Lower lobe of right lung (tissue), 2 donors: ENCODE measurements at places on chromosomes 5 and 9.

DNA sequence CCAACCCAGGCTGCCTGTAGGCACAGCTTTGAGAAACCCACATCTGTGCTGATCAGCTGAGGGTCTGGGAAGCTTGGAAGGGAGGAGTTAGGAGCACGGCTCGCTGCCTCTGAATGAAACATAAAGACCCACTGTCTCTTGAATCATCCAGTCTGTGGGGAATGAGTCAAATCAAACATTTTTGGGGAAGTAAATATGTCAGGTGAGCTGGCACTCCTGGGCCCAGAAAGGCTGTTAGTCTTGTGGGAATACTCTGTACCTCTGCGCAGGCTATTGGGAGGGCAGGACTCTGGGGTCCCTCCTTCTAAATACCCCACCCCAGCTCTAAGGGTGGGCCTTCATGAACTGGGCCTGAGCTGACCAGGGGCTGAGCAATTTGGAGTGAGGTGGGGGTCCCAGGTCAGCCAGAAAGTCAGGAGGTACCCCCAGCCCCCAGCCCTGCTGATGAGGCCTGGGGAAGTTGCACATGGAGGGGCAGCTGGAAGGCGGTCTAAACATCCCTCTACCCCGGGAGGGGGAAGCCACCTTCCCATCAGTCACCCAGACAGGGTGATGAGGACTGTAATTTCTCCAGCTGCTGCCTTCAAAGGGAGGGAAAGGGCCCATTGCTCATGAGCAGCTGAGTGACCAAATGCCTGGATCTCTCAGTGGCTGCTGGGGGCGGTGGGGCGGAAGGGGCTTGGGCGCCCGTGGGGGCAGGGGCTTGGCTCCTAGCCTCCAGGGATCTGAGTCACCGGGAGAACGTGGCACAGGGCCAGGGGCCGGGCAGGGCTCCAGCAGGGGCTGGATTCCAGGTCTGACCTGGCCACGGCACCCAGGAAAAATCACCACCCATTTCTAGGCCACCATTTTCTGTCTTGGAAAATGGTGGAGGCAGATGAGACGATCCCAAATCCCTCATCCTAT is 10.8 kb downstream of the FIBCD1 start:
- H3K27me3 ChIP-seq = peaks cover 23% of the 10 kb centered on the region
- no peak overlapping the region for H3K27ac ChIP-seq
- no peak for DNase-seq
- no peak overlapping the region for H3K4me3 ChIP-seq
- H3K36me3 ChIP-seq = no peaks in the 10 kb centered on the region
- H3K4me1 ChIP-seq = peaks cover 6% of the 10 kb centered on the region

GRCh38 chr9:136985027-136985602 is 2.3 kb downstream of the LCNL1 start:
- H3K36me3 ChIP-seq = no peaks in the 10 kb centered on the region
- DNase-seq = no peak
- H3K27me3 ChIP-seq = peaks cover 28% of the 10 kb centered on the region
- H3K4me1 ChIP-seq = peaks cover 19% of the 10 kb centered on the region

DNA sequence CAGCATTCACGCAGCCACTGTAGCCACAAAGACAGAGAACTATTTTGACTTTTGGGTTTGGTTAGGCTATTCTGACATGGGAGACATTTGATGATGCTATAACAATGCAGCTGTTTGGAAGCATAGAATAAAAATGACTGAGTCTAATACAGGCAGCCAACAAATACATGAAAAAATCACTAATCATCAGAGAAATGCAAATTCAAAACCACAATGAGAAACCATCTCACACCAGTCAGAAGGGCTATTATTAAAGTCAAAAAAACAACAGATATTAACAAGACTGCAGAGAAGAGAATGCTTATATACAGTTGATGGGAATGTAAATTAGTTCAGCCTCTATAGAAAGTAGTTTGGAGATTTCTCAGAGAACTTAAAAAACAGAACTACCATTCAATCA is 107.1 kb upstream of the POC5 start:
- H3K27ac ChIP-seq = no peak overlapping the region
- no peaks in the 10 kb centered on the region for H3K27me3 ChIP-seq
- DNase-seq = no peak
- H3K4me1 ChIP-seq = no peaks in the 10 kb centered on the region
- H3K4me3 ChIP-seq = no peak overlapping the region

GRCh38 chr9:117725426-117725887 is 21.3 kb downstream of the TLR4 start:
- no peaks in the 10 kb centered on the region for H3K27me3 ChIP-seq
- H3K4me3 ChIP-seq = no peak overlapping the region
- peaks cover 47% of the 10 kb centered on the region for H3K4me1 ChIP-seq
- no peaks in the 10 kb centered on the region for H3K36me3 ChIP-seq

DNA sequence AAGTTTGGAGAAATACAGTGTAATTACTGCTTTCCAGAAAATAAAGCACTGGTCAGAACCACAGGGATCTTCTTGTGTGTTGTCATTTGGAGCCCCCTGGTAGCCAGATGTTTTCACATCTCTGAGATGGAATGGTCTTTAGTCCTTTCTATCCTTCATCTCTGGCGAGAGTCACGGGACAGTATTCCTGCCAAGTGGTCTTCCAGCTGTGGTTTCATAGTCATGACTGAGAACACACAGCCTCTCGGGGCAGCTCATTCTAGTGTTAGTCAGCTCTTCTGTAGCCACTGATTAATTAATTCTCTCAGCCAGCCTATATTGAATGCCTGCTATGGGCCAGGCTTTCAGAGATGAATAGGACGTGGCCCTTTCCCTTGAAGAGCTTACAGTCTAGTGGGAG is 34.1 kb downstream of the HMGXB3 start:
- H3K27me3 ChIP-seq = no peaks in the 10 kb centered on the region
- no peak overlapping the region for H3K4me3 ChIP-seq

GRCh38 chr5:167985373-167985772 is 306.1 kb upstream of the WWC1 start:
- no peaks in the 10 kb centered on the region for H3K27me3 ChIP-seq
- H3K4me3 ChIP-seq = no peak overlapping the region
- no peaks in the 10 kb centered on the region for H3K4me1 ChIP-seq
- no peak overlapping the region for H3K27ac ChIP-seq

- no peaks in the 10 kb centered on the region for H3K36me3 ChIP-seq
- DNase-seq = no peak
- no peak overlapping the region for H3K4me3 ChIP-seq
- H3K27ac ChIP-seq = no peak overlapping the region
Measured at GRCh38 chr5:153714798-153715197, 224.3 kb downstream of the GRIA1 start.

- no peak for DNase-seq
- H3K27me3 ChIP-seq = no peaks in the 10 kb centered on the region
- no peak overlapping the region for H3K27ac ChIP-seq
- H3K4me3 ChIP-seq = no peak overlapping the region
- peaks cover 61% of the 10 kb centered on the region for H3K36me3 ChIP-seq
- peaks cover 27% of the 10 kb centered on the region for H3K4me1 ChIP-seq
Measured at GRCh38 chr5:112863549-112863948, 2.5 kb downstream of the SRP19 start.

DNA sequence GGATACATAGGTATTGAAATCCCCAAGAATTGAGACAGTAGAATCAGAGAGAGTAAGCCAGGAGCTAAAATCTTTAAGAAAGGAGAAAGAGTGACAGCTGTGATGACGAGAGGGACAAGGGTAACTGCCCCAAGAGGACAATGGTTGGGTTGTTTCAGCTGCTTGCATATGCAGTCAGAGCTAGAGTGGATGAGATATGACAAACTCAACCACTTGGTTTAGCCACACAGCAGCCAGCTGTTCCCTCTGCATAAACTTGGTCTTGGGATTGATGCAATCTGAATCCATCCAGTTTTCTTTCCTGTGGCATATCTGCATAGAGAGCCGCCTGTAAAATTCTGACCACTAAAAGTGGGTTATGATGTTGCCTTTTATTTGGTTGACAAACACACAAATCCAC is 100.7 kb downstream of the ZNF622 start:
- no peaks in the 10 kb centered on the region for H3K27me3 ChIP-seq
- H3K4me1 ChIP-seq = no peaks in the 10 kb centered on the region
- H3K4me3 ChIP-seq = no peak overlapping the region
- no peak overlapping the region for H3K27ac ChIP-seq
- no peak for DNase-seq
- no peaks in the 10 kb centered on the region for H3K36me3 ChIP-seq

DNA sequence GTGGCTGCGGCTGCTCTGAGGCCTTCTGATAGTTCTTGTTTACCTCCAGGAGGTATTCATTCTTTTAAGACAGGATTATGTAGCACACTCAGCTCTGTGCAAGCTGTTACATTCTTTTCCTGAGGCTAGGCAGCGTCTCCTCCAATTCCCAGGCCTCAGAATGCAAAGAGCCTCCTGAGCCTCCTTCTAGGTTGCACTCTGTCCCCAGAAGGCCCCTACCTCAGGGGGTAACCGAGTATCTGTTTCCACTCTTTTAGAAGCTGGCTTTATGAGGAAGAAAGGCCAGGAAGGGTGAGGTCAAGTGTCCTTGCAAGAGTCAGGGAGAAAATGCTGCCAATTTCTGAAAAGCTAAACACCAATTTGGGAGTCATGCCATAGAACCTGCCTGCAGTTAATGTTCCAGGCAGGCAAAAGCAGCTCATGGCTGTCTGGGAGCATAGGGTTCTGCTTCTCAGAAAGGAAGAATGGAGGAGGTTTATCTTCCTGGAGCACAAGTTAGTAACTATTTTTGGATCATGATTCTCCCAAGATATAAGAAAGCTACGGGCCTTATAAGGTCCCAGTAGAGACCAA is 178.9 kb downstream of the SEMA6A start:
- peak overlapping the region; percentile 58 for H3K27ac ChIP-seq
- H3K36me3 ChIP-seq = no peaks in the 10 kb centered on the region
- H3K4me3 ChIP-seq = no peak overlapping the region

DNA sequence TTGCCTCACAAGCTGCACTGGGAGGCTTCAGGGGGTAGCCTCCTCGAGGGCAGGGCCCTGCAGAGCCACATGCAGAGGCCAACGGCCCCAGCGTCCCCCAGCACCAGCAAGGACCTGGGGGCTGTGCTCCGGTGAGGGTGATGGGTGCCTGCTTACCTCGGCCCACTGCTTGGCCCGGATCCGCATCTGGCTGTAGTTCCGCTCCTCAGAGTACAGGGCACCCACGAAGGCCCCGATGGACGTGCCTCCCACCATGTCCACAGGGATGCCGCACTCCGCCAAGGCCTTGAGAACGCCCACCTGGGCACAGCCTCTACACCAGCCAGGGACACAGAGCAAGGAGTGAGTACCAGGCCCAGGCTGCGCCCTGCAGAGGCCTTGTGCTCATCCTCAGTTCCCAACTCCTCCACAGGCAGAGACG is 8.0 kb upstream of the NSMF start:
- H3K36me3 ChIP-seq = no peaks in the 10 kb centered on the region
- H3K4me1 ChIP-seq = no peaks in the 10 kb centered on the region
- H3K27ac ChIP-seq = no peak overlapping the region
- no peak overlapping the region for H3K4me3 ChIP-seq

- no peak overlapping the region for H3K4me3 ChIP-seq
- H3K27ac ChIP-seq = no peak overlapping the region
- H3K36me3 ChIP-seq = peaks cover 4% of the 10 kb centered on the region
- H3K4me1 ChIP-seq = peaks cover 5% of the 10 kb centered on the region
- H3K27me3 ChIP-seq = no peaks in the 10 kb centered on the region
Measured at GRCh38 chr9:121684381-121685145, 33.1 kb downstream of the DAB2IP start.

DNA sequence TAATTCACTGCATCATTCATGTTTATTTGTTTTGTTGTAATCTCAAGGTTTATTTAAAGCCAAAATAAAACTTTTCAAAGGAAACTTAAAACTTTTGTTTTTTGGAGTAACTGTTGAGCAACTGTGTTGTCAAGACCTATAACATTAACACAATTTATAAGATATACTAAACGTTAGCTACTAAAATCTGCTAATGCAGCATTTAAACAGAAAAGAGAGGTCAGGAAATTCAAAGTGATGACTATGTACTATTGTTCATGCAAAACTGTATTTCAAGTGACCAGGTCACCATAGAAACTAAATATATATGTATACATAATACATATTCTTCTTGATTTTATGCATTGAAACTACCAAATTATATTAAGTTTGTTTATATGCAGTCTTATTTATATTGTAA is 1740.9 kb downstream of the EFNA5 start:
- no peak overlapping the region for H3K27ac ChIP-seq
- no peaks in the 10 kb centered on the region for H3K36me3 ChIP-seq
- no peaks in the 10 kb centered on the region for H3K4me1 ChIP-seq
- no peaks in the 10 kb centered on the region for H3K27me3 ChIP-seq

- no peak overlapping the region for H3K27ac ChIP-seq
- no peak for DNase-seq
- H3K4me3 ChIP-seq = no peak overlapping the region
- no peaks in the 10 kb centered on the region for H3K27me3 ChIP-seq
Measured at GRCh38 chr5:144236499-144236898, 65.8 kb downstream of the KCTD16 start.

DNA sequence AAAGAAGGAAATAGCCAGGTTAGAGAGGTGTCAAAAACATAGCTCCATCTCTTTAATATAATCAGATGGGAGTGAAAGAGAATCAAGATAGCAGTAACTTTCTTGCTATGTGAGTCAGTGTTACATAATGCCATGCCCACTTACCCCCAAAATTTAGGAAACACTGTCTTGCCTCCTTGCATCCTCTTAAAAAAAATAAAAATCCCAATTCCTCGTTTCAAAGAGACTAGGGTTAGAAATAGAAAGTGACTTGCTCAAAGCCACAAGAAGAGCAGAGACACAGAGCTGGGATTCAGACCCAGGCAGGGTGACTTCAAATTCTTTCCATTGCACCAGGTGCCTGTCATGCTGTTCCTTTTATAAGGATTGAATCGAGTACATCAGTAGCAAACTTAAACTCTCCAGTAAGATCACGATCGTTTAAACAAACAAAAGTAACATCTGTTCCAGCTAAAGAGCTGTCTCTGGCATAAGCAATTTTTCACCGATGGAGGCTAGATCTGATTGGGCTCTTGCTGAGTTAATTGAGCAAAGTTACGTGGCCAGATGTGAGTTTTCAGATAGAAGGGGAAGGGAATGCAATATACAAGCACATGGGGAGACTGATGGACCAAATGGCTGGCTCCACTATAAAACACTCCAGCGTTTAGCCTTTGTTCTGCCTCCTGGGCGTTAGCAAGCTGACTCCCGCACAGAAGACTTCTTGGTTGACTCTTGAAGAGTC is 176.9 kb downstream of the PALM2AKAP2 start:
- no peaks in the 10 kb centered on the region for H3K27me3 ChIP-seq
- H3K4me3 ChIP-seq = no peak overlapping the region
- no peaks in the 10 kb centered on the region for H3K36me3 ChIP-seq
- no peak for DNase-seq

DNA sequence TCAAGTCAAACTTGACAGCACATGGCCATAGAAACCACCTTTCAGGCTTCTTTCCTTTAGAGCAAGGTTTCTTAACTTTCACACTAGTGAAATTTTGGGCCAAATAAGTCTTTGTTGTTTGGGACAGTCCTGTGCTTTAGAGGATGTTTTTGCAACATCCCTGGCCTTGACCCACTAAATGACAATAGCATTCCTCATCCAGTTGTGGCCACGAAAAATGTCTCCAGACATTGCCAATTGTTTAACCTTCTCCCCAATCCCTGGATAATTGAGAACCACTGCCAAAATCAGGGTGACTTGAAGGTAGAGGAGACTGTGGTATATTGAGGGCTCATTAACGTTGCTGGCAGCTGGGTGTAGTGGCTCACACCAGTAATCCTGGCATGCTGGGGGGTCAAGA is 72.0 kb downstream of the ALDH1A1 start:
- no peaks in the 10 kb centered on the region for H3K4me1 ChIP-seq
- H3K4me3 ChIP-seq = no peak overlapping the region
- H3K27me3 ChIP-seq = no peaks in the 10 kb centered on the region
- no peak overlapping the region for H3K27ac ChIP-seq
- H3K36me3 ChIP-seq = no peaks in the 10 kb centered on the region

GRCh38 chr9:21708260-21708711 is 94.2 kb upstream of the MTAP start:
- DNase-seq = no peak
- H3K4me3 ChIP-seq = no peak overlapping the region
- no peaks in the 10 kb centered on the region for H3K4me1 ChIP-seq
